RWPE2 (cell line): ENCODE measurements at places on chromosomes 13 and 19.

DNA sequence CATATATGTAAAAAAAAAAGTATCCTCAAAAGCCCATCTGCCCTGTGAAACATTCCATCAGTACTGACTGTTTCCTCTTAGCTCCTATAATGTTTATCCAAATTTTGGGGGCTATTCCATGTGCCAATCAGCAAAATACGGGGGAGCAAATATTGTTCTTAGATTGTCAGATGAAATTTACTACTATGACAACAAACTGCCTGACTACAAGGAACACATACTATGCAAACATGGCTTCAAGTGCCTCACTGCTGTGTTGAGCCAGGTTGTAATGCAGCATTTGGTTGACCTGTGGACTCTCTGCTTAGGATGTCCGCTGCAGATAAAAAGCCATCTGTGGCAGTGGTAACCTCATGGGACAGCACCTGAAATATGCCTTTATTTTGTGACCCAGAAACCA, 98.2 kb upstream of the SCEL start:
- no peaks in the 10 kb centered on the region for H3K36me3 ChIP-seq
- H3K27ac ChIP-seq = no peak overlapping the region
- no peaks in the 10 kb centered on the region for H3K27me3 ChIP-seq
- H3K4me1 ChIP-seq = no peaks in the 10 kb centered on the region
- H3K4me3 ChIP-seq = no peak overlapping the region

DNA sequence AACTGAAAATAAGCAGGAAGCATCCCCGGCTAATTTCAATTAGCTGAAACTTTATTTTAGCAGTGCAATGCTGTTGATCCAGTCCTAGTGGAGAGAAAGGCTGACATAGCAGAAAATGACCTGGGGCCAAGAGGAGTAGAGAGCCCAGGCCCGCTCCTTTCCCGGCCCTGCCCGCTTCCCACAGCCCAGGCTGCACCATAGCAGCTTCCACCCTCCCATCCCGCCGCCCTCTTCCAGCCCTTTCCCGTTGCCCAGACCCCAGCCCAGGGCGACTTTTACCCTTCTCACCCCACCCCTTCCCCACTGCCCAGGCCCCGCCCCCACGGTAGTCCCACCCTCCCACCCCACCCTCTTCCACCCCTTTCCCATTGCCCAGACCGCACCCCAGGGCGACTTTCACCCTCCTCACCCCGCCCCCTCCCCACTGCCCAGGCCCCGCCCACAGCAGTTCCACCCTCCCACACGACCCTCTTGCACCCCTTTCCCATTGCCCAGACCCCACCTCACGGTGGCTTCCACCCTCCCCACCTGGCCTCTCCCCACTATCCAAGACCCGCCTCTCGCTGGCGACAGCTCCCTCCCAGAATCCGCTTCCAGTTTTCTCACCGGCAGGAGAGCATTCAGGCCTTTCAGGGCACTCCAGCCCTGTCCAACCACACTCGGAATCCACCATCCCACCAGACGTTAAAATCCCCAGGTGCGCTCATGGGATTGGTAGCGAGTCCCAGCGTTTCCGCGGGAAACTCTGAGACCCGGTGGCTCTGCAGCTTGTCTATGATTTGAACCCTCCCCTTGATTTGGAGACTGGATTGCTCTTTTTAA, 8.3 kb downstream of the ZNF160 start:
- H3K4me1 ChIP-seq = no peaks in the 10 kb centered on the region
- H3K27ac ChIP-seq = no peak overlapping the region
- no peak for DNase-seq
- H3K4me3 ChIP-seq = no peak overlapping the region
- H3K27me3 ChIP-seq = no peaks in the 10 kb centered on the region
- H3K36me3 ChIP-seq = peaks cover 53% of the 10 kb centered on the region

GRCh38 chr13:64884976-64885375, 2345.2 kb downstream of the PCDH9 start:
- H3K4me1 ChIP-seq = no peaks in the 10 kb centered on the region
- H3K36me3 ChIP-seq = no peaks in the 10 kb centered on the region
- no peak for DNase-seq
- H3K4me3 ChIP-seq = no peak overlapping the region
- H3K27ac ChIP-seq = no peak overlapping the region
- H3K27me3 ChIP-seq = no peaks in the 10 kb centered on the region

- no peaks in the 10 kb centered on the region for H3K27me3 ChIP-seq
- H3K27ac ChIP-seq = peak overlapping the region; percentile 12
- DNase-seq = no peak
Observed at GRCh38 chr19:17778968-17779929, 15.7 kb upstream of the B3GNT3 start.

- H3K4me3 ChIP-seq = no peak overlapping the region
- no peaks in the 10 kb centered on the region for H3K36me3 ChIP-seq
- H3K4me1 ChIP-seq = no peaks in the 10 kb centered on the region
- H3K27me3 ChIP-seq = no peaks in the 10 kb centered on the region
Observed at GRCh38 chr13:99797691-99798090, 173.9 kb downstream of the ZIC5 start.
